NCI-H1694 (cell line): ENCODE measurements at places on chromosomes 3 and 15.

GRCh38 chr15:94258246-94258645 lies 26.9 kb downstream of the MCTP2 start:
- DNase-seq = no peak

DNA sequence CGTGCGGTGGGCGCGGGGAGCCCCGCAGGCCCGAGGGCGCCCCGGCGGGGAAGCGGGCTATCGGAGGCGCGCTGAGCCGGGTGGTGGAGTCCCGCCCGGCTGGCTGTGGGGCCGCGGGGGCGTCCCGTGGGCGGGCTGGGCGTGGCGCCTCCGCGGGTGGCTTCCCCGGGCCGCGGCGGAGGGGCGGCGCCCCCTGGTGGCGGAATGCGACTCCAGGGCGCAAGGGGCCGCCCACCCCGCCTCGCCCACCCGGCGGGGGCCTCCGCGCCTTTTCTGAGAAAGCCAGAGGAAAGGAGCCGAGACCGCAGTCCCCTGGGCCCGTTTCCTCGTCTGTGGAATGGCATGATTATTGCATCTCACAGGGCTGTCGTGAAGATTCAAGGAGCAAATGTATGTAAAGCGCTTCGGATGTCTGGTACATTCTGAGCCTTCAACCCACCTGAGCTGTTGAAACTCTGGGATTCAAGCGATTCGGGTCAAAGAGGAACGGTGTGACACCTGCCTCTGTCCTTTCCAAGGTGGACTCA lies 31.9 kb upstream of the RAB6B start:
- DNase-seq = peak; percentile 12

DNA sequence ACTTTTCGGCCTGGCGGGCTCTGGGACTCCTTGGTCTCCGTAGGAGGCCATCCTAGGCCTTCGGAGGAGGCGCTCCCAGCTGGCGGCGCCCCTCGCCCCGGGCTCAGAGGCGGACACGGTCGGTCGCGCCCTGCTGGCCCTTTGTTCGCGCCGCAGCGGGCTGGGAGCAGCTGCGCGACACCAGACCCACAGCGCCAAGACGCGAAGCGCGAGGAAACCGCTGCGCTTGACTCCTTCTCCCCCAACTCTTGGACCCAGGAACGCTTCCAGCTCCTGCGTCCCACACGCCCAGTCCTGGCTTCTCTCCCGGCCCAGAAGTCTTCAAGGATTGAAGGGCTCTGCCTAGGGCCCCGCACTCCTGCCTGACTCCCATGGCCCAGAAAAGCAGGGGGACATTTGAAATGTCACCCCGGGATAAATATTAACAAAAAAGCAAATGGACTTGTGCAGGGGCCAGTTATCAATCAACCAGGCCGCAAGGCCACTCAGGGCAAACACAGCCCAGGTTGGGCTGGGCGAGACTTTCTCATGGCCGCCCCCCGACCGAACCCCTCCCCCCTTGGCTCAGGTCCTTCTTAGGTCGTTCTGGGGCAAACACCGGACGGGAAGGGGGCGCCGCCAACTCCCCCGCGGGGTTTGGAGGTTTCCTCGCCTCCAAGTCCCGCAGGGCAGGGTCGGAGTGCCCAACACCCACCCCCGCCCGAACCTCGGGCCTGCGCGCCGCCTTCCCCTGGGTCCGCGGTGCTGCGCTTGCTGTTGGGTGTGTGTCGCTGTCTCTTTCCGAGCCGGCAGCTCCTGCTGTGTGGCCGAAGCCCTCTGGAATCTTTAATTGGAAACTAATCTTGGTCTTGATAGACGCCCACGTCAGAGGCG lies 5.1 kb downstream of the ONECUT1 start:
- no peak for DNase-seq

DNA sequence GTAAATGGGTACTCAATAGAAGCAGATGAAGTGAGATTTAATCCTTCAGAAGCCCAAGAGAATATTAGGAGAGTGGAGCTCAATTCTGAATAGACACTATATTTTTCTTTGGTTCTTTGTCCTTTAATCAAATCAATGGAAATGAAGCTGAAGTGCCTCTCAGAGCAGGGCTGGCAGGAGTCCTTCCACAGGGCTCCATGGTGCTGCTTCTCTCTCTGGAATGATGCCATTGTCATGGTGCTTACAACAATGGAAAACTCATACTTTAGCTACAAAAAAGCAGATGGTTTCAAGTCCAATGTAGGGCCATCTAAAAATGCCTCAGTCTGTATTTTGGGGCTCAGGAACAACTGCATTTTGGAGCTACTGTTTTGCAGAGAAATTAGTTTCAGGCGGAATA lies 125.1 kb downstream of the SNRK start:
- DNase-seq = no peak

DNA sequence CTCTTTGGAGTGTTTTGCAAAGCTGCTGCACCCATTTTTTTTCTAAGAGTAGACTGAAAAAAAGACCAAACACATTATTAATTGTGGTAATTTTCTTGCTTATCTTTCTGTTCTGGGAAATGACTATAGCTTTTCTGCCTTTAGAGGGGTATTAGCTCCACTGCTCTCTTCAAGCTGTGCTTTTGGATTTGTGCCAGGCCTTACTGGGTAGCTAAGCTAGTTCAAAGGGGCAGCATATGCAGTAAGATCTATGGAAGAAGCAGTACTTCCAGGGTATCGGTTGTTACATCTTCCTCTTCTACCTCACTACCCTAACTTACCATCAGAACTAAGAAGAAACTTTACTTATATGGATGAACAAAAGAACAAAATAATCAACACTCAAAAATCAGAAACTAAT lies 28.7 kb upstream of the ARIH1 start:
- DNase-seq = no peak
